ENCODE measurements at places on chromosomes 12 and 14.

- DNase-seq = no peak
These were observed 1.9 kb downstream of the PPP1R3E start for GRCh38 chr14:23300687-23301223.

DNA sequence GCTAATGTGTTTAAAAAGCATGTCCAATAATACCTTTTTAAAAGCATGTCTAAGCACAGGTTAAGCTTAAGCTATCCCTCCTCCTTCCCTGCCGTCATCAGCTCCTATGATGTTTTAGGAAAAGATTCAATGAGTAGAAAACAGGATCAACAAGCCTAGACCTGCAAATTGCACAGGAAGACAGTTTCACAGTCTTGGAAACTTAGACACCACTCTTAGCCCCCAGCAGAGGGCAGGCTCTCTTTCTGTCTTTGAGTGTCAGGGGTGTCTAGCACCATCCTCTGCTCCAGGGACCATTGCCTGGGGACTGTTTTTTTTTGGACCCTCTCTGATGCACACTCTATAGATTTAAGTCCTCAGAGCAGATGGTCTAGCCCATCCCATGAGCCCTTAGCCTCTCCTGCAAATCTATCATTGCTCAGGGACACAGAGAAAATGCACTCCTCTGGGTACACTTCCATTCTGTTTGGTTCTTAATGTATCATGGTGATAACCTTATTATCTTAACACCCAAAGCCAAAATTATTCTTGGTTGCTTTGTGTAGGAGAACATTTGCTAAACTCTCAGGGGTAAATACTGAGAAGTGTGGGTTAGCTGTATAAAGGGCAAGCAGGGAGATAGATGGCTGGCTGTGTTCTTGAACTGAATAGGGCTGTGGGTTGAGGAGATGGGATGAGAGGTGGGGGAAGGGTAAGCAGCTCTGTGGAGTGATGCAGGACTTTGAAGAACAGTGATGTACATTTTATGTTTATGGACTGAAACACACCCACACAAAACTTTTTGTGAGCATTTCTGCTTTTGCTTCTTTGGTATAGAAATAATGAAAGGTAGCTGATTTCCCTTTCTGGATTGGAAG is 259.9 kb upstream of the DDHD1 start:
- no peak for DNase-seq

DNA sequence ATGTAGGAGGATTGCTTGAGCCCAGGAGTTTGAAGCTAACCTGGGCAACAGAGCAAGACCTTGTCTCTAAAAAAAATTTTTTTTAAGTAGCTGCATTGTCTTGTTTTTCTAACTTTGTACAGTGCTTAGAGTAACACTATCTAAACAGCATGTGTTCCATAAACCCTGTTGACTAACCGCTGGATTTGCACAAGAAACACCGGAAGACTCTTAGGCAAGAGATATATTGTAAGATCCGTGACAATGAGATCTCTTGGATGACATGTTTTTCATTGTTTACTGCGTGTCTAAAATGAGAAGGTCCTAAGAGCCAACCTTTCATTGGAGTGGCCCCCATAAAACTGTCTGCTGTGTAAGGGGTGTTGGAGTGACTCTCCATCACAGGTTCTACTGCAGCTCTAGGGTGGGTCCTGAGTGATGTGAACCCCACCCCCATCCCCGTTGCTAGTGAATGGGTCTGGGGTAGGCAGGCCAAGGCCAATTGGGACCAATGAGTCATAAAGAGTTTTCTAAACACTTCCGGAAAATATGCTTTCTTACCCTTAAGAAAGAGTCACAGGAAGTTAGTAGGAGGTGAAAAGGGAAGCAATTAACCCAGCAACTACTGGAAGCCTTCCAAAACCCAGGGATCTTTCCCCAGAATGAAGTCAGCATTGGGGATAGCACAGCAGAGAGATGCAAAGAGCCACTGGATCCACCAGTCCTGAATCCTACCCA is 24.3 kb upstream of the PCNX1 start:
- DNase-seq = peak; percentile 38

- no peak for DNase-seq
These were observed 119.8 kb downstream of the DPF3 start for GRCh38 chr14:72774141-72774540.

DNA sequence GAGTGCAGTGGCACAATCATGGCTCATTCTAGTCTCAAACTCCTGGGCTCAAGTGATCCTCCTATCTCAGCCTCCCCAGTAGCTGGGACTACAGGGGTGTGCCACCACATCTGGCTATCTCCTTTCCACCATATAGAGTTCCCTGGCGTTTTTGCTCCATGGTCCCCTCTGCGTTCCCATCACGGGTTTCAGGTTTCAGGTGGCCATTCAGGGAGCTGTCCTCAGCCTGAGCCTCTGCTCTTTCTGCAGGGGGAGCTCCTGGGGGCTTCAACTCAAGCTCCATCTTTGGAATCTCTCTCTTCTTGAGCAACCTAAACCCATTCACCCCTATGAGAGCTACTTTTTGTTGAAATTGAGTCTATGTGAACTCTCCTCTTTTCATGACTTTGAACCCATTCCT is 11.6 kb downstream of the SMIM41 start:
- DNase-seq = no peak

- no peak for DNase-seq
These were observed 23.8 kb downstream of the JAG2 start for GRCh38 chr14:105144666-105145380.

DNA sequence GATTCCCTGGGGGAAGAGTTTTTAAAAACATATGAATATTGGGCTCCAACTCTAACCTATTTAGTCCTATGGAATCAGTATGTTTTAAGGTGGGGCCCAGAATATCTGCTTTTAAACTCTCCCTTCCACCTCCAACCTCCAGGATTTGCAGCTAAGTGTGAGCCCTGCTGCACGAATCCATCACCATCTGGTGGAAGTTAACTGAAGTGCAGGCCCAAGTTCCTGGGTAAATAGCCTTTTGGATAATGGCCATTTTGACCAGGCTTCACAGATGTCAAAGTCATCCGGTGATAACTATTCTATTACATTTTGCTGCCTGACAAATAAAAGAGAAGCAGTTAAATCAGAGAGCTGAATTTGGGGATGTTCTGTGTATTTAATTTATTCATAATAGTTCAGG is 58.1 kb upstream of the RMST start:
- no peak for DNase-seq

DNA sequence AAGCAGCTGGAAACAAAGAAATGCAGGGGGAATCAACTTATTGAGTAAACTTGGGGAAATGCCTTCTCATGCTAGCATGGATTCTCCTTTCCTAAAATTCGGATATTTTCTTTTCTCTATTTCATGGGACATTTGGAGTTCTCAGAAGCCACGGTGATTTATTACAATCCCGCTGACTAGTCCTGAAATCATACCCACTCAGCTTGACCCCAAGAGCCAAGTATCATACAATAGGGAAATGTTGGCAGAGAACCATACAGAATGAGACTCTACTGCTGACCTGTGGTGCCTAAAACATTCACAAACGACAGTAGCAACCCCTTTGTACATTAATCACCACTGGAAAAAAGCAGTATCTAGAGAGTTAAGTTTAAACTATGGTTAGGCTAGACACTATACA is 112.4 kb downstream of the KICS2 start:
- no peak for DNase-seq

GRCh38 chr12:43957732-43958372 is 122.0 kb downstream of the TMEM117 start:
- peak; percentile 18 for DNase-seq

DNA sequence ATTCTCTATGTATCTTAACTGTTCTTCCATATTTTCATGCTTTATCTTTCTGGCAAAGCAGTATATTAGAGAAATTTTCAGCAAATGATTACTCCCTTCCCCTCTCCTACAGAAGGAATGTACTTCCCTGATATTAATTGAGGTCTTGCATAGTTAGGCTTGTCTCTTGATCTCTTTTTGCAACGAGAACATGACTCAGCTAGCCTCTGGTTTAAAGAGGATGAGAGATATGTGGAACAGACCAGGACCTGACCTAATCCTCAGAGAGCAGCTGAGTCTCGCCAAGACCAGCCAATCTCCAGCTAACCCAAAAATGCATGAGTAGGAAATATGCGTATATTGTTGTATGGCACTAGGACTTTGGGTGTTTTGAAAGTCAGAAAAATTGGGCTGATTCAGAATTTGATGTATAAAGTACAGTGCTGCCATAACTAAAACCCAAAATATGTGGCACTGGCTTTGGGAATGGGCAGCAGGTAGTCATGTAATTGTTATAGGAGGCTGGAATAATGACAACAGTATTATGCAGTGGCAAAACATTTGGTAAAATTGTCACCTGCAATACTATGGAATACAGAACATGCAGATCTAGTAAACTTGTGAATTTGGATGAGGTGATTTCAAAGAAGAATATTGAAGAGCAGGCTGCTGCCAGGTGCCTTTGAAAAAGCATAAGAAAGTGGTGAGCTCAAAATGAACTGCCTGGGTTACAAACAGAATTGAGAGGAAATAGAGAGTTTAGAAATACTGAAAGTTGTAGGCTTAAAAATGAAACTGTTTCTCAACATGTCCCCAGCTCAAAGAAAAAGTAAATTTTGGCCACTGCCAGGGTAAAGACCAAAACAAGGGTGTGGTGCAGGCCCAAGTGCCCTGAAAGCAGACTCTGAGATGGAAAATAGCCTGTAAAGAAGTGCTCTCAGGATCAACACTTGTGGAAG is 9.3 kb upstream of the USP15 start:
- DNase-seq = peak; percentile 24

DNA sequence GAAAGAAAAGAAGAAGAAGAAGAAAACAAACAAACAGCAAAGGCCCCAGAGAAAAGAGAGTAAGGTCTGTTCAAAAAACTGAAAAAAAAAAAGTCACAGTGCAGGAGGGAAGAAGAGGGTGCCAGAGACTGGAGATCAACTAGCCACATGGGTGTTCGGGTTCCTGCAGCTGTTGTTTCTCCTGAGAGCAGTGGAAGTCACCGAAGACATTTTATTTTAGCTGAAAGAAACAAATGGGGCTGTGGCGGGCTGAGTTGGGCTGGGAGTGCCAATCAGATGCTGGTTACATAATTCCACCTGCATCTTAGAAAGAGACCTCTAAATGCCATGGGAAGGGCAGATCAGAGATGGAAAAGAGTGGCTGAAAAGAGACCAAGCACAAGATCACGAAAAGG is 33.9 kb downstream of the ACTN1 start:
- no peak for DNase-seq

- no peak for DNase-seq
These were observed 880.0 kb downstream of the SLC16A7 start for GRCh38 chr12:60475825-60476224.

GRCh38 chr14:69342928-69343525 is 55.1 kb downstream of the ERH start:
- DNase-seq = no peak

DNA sequence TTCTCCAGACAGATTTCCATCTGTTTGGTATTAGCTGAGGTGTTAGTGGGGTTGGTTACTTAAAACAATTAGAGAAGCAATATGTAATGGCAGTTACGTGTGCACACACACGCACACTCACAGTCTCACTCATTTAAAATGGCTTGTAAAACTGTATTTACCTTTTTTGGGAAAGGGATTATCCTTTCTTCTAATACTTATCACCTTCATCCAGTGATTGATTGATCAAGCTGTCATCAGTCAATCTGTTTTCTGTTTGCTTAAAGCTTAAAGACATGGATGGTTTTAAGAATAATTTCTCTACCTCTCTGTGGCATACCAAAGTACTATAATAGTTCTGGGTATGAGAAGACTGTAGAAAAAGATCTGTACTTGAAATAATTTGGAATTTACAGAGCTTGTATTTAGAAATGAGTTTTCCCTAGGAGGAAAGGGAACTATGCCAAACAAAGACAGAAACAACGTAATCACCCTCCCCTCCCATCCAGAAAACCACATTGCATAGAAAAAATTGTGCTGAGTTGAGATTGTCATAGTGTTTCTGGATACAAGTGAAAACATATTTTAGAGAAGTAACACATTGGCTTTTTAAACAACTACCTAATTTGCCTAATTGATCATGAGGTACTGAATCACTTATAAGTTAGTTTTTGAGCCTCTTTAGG is 455.8 kb downstream of the PCNX1 start:
- no peak for DNase-seq

DNA sequence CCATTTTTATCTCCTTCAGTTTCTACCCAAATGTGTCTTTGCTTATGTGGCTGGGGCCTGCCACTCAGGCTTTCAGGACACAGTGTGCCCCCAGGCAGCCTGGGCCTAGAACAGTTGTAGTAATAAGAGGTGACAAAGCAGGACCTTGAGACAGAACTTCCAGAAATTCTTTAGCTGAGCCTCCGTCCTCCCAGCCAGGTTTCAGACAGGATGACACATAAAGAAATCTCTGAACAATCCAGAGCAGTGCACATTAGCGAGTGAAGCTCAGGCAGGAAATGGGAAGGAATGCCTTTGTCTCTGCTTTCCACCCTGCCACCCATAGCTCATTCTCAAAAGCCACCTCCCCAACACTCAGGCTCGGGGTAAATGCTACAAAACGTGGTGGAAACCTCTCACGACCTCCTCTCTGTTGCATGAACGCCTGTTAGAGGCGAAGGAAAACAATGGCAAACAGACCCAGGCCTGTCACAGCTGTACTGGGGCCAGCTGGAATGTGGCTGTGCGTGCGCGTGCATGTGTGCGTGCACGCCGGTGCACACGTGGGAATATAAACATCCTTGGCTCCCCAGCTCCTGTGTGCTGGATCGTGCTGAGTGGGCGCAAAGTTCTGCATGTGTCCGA is 286.7 kb downstream of the ZFP36L1 start:
- DNase-seq = no peak

- DNase-seq = no peak
These were observed 159.6 kb downstream of the CRADD start for GRCh38 chr12:93836620-93837260.

DNA sequence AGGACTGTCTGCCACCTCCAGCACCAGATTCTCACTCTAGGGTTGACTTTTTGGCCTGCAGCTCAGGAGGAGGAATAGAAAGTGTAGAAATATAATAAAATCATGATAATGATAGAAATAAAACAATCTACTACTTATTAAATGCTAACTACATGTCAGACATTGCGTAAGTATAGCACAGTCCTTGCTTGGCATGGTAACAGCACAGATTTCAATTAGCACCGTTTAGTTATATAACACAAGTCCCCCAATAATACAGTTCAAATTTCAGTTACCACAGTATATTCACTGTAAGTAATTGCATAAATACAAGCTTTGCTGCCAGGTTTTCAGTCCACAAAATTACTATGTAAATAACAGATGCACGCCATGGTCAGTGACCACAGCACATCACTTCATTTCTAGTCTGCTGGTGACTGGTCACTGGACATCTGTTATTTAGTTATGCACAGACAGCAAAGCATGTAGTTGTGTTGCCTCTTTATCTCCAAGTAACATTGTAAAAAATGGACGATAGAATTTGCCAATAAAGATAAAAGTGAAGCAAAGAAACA is 6.5 kb upstream of the GLT8D2 start:
- no peak for DNase-seq

GRCh38 chr14:51447411-51447810 is 204.3 kb upstream of the FRMD6 start:
- no peak for DNase-seq

- no peak for DNase-seq
These were observed 226.0 kb downstream of the DACT1 start for GRCh38 chr14:58863661-58864345.

DNA sequence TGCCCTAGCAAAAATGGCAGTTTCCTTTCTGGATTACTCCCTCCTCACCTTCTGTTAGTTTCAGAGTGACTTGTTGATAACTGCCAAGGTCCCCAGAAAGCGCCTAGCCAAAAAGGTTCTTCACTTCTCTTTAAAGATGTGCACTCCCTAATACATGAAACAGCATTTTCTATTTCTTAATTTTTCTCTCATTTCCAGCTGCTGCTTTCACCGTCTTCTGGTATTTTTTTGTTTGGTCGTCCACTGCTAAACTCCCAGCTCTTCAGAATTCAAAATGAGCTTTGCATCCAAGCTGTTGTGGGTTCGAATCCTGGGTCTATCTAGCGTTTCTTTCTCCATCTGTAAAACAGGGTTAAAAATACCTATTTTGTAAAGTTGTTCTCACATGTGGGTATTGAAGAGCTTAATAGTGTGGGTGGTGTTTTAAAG is 397 bp upstream of the BORCS5 start:
- no peak for DNase-seq

All from CD4-positive, alpha-beta T cell treated with Interleukin-4 for 4 hours (primary cell).